ENCODE measurements at places on chromosomes 12 and 14.

DNA sequence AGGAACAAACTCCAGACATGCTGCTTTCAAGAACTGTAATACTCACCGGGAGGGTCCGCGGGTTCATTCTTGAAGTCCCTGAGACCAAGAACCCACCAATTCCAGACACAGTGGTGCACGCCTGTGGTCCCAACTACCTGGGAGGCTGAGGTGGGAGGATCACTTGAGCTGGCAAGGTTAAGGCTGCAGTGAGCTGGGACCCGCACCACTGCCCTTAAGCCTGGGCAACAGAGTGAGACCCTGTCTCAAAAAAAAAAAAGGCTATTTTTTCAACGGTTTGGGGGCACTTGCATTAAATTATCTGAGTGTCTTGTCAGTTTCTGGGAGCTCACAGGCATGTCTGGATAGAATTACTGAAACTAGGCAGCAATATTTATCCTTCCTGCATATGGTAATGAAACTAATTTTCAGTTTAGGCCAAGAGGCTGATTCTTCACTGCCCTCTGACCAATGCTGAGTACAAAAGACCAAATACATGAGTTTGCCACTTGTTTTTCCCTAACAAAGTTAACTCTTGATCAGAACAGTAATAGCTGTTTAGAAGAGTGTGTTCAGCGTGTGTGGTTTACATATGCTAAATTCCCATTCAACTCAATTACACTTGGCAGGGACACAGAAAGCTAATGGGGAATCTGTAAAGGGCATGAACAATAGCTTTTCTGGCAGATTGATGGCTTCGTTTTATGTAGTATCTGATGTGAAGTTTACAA is 65.8 kb upstream of the RASSF3 start:
- no peak for DNase-seq

DNA sequence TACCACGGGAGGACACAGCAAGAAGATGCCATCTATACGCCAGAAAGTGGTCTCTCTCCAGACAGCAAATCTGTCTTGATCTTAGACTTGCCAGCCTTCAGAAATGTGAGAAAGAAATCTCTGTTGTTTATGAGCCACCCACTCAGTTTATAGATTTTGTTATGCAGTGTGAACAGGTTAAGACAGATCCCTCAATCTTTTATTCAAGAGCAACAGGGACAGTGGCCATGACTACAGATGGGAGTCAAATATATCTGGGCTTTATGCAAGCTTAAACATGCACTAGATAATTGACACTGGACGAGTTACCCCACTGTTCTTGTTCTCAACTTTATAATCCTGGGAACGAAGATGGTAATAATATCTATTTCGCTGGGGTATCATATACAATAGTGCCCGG is 288.7 kb downstream of the RPAP3 start:
- no peak for DNase-seq

- DNase-seq: no peak
Observed at GRCh38 chr14:80055226-80055625, 156.1 kb downstream of the DIO2 start.

- DNase-seq: no peak
Observed at GRCh38 chr12:114665411-114666260, 18.3 kb downstream of the TBX3 start.

DNA sequence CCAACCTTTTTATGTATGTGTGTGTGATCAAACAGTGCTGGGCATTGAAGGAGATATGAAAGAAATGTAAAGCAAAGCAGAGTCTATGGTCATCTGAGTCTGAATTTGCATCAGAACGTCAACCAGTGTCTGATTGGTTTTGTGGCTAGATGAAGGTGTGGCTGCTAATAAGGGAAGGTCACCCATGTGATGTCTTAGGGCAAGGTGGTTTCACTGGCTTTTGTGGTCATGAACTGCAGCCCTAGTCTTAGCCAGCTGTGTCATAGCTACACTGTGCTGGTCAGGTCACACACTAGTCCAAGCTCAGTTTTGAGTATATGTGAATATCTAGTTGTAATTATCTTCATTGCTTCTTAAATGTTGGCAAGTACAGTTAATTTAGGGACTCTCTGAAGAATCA is 105.8 kb downstream of the TGFB3 start:
- DNase-seq: no peak

- DNase-seq: no peak
Observed at GRCh38 chr14:33349871-33350270, 411.2 kb downstream of the NPAS3 start.

All from CD4-positive, alpha-beta T cell treated with Interleukin-4 for 1 hour (primary cell).